GM04503 (cell line): ENCODE measurements at places on chromosomes 4 and X.
A peak's percentile ranks its signal among the peaks of the same experiment; 100 is the strongest.

- peak; percentile 27 for DNase-seq
Observed at GRCh38 chr4:138494931-138495330, 252.8 kb upstream of the SLC7A11 start.

GRCh38 chr4:29581457-29581856 lies 1138.7 kb upstream of the PCDH7 start:
- no peak for DNase-seq

- DNase-seq, result no peak
Observed at GRCh38 chrX:44871931-44872820, 812 bp upstream of the KDM6A start.

DNA sequence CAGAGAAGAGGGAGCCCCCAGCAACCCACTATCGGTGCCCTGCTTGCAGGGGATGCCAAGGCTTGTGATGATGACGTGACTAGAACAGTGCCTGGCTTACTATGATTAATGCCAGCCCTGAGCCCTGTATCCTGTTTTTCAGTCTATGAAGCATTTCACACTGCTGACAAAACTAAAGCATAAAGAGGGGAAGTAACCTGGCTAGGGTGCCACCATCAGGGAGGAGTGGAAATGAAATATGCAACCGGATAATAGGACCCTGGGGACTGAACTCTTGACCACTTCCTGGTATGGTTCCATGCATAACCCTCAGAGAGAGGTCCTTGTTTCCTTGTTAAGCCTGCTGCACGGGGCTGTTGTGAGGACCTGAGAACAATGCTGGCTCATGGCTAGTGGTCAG lies 50.3 kb downstream of the MED28 start:
- no peak for DNase-seq

- DNase-seq, result no peak
Observed at GRCh38 chr4:24887881-24888430, 24.9 kb downstream of the CCDC149 start.

GRCh38 chr4:89914609-89915550 lies 20.2 kb downstream of the MMRN1 start:
- no peak for DNase-seq

- no peak for DNase-seq
Observed at GRCh38 chr4:168694667-168695066, 197.8 kb downstream of the PALLD start.

DNA sequence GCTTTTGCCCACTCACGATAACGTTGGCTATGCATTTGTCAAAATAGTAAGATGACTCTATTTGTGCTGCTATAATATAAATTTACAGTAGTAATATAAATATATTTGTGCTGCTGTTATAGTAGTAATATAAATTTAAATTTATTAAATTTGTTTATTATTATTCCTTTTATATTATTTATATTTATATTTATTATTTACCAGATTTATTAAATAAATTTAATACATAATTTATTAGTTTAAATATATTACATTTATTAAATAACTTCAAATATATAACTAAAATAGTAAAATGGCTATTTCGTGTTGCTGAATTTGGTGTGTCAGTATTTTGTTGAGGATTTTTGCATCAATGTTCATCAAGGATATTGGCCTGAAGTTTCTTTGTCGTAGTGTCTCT lies 246.5 kb upstream of the FGF16 start:
- no peak for DNase-seq

GRCh38 chr4:119046263-119046662 lies 89.4 kb upstream of the MYOZ2 start:
- DNase-seq, result no peak

- DNase-seq, result no peak
Observed at GRCh38 chr4:53147197-53147596, 218.7 kb downstream of the SCFD2 start.

DNA sequence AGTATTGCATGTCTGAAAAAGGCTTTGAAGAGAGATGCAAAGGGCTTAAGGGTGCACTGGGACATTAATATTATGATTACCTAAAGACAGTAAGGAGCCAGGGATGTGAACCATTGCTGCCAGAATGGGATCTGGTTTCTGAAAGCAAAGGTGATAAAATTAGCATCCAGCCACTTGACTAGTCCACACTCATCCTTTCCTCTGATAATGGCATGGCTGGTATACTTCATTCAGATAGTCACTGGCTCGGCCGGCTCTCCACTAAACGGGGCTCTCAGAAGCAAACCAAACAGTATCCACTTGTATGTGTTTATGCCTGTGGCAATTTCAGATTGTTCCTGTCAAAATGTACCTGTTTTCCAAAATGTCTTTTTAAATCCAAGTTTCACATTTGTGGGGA lies 46.4 kb downstream of the MAMLD1 start:
- no peak for DNase-seq

GRCh38 chr4:147340111-147340510 lies 140.8 kb upstream of the EDNRA start:
- no peak for DNase-seq

DNA sequence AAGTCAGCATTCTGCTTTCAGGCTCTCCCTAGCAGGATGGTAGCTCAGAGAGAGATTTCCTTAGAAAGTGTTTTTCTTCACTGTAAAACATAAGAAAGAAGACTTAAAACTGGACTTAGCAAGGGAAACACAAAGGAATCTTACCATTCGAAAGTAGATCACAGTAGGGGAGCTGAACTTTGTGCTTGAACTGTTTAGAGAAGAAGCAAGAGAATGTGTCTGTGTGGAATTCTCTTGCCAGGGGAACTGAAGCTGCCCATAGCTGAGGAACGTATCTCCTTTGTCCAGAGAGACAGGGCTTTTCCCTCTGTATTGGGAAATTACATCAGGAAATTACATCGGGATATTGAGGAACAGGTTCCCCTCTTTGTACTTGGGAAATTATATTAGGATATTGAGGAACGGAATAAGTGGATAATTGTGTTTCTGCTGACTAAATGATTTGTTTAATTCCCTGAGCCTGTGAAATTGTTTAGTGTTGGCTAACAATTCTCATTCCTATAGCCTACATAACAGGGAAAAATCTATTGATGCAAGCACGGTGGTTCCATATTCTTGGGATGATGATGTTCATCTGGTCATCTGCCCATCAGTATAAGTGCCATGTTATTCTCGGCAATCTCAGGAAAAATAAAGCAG lies 21.2 kb downstream of the SRD5A3 start:
- no peak for DNase-seq

GRCh38 chr4:12050357-12050756 lies 621.7 kb upstream of the HS3ST1 start:
- no peak for DNase-seq

- DNase-seq, result no peak
Observed at GRCh38 chrX:63784902-63785707, at the start of gene ARHGEF9. ARHGEF9 (minus strand) TSS chrX:63785214; CDS start chrX:63785145, 69 bp downstream.

DNA sequence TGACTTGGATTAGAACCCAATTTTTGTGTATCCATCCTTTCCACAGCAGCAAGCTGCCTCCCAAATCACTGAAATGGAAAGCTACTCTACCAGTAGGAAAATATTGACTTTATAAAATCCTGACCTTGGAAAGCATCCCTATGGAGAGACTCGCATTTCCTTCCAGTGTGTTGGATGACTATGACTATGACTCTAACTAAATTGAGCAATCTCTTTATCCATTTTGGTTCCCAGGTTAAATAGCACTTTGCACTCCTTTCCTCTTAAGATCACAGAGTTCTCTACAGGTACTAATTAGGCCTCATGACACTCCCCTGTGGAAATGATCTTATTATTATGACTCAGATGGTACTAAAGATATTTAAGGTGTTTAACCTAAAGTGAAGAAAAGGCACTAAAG lies 431.8 kb downstream of the PPARGC1A start:
- no peak for DNase-seq

DNA sequence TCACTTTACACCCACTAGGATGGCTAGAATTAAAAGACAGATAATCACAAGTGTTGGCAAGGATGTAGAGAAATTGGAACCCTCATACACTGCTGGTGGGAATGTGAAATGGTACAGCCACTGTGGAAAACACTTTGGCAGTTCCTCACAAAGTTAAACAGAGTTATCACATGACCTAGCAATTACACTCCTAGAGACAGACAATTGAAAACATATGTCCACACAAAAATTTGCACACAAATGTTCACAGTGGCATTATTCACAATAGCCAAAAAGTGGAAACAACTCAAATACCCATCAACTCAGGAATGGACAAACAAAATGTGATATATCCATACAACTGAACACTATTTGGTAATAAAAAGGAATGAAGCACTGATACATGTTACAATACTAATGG lies 5.7 kb downstream of the ZNF280C start:
- DNase-seq, result no peak

- DNase-seq, result no peak
Observed at GRCh38 chr4:6891436-6892170, 18.0 kb upstream of the TBC1D14 start.

DNA sequence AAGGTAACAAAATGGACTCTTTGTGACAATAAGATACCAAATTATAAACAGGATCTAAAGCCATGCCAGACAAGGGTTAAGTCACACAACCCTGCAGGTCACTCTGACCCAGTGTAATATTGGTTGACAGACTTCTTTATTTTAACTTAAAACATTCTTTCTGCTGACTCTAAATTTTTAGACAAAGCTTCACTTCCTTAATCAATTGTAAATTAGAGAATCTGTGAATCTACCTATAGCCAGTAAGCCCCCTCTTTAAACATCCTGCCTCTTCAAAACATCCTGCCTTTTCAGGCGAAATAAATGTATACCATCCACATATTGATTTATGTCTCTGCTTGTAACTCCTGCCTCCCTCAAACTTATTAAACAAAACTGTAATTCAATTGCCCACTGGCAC lies 14.2 kb downstream of the NUDT6 start:
- no peak for DNase-seq

DNA sequence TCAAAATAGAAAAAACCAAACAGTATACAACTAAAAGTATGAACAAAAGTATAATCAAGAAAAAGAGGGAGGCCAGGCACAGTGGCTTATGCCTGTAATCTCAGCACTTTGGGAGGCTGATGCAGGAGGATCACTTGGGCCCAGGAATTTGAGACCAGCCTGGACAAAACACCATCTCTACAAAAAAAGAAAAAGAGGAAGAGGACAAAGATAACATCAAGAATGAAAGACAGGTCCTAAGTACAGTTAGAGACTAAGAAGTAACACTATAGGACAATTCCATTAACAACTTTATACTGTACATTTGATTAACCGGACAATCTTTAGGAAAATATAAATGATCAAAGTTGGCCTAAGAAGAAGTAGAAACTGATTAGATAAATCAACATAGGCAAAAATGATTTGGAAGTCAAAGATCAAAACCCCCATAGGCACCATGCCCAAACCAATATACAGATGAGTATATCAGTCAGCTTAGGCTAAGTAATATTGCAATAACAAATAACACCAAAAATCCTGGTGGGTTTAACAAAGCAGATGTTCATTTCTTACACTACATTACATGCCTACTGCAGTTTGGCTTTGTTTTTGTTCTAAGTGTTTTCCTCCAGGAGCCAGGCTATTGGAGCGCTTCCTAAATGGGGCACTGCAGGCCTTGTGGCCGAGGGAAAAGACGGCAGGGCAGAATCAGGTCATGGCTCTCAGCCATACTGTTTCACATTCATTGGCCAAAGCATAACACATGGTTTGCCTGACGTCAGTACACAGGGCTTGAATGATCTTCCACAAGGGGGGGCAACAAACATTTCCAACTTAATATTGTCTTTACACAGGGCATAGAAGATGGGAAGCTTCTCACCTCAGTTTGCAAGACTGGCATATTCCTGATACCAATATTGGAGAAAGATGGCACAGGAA lies 42.2 kb upstream of the HGFAC start:
- DNase-seq, result no peak

GRCh38 chrX:42127563-42127962 lies 204.2 kb upstream of the CASK start:
- DNase-seq, result no peak

DNA sequence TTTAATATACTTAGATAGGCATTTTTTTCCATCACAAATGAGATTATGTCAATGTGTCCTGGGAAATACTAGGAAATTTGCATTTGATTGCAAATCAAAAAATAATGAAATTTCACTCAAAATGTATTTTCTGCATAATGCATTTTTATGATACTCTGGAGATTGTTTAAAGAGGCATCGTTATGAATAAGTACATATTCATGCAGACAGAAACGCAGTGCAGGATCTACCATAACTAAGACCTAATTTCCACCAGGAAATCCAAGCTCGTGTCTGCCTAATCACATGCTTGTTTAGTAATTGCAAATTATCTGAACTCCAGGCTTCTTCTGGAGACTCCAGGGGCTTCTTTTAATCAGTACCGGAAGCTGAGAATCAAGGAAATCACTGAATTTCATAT lies 163.5 kb upstream of the MXRA5 start:
- DNase-seq, result no peak

GRCh38 chr4:14513471-14513870 lies 488.8 kb upstream of the CPEB2 start:
- DNase-seq, result no peak

GRCh38 chr4:164959896-164960295 lies 17.6 kb downstream of the TRIM61 start:
- no peak for DNase-seq

- no peak for DNase-seq
Observed at GRCh38 chrX:857376-857775, 226.8 kb downstream of the SHOX start.

- DNase-seq, result no peak
Observed at GRCh38 chr4:7516773-7517144, 82.0 kb upstream of the PSAPL1 start.

DNA sequence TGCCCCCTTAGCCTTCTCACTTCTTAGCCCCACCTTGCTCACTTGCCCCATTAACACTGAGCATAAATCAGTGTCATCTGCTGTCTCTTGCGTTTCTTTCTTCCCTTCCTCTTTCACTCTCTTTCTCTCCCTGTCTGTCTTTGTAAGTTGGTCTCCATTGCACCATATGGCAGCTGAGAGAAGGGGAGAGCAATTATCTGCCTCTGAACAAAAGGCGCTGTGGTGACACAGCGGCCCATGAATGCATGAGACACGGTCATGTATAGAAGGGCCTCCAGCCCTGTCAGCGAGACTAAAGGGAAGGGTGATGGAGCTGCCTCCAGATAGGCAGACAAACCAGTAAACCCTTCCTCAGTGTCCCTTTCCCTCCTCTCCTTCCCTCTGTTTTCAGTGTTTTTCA lies 88.8 kb upstream of the PCDH18 start:
- DNase-seq, result no peak

- DNase-seq, result no peak
Observed at GRCh38 chr4:43316813-43317212, 424.3 kb downstream of the GRXCR1 start.

- DNase-seq, result no peak
Observed at GRCh38 chrX:8743126-8743732, 11.3 kb upstream of the ANOS1 start.

DNA sequence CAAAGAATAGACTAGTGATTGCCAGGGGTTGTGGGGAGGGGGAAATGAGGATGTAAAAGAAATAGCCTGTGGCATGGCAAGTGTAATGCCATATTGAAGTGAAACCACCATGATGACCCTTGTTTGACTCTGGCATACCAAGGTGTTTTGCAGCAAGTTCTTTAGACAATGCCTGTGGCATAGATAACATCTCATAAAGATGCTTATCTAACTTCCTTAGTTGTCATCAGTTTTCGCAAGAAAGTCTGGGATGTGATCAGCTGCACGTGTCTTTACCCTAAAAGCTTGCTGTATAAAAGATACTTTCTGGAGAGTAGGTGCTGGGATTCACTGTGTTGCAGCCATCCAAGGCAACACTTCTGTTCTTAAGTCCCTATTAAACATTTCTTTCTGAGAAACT lies 176.1 kb upstream of the MAGEB16 start:
- DNase-seq, result no peak
